ENCODE measurements at places on chromosomes 4 and X. TPM values are rescaled to one million over a fixed set of nuclear protein-coding genes. Genes with fewer than 3 reads are reported as not detected.

Gene PDGFRA
- 138 TPM for total RNA-seq

Gene PDLIM3
- 52.5 TPM for total RNA-seq

Gene DDX60
- 15.0 TPM for total RNA-seq

Gene TCP11X2
- total RNA-seq, result not detected

Gene PASD1
- total RNA-seq, result not detected

Gene GPRASP3
- 8.4 TPM for total RNA-seq

Gene NAP1L2
- 1.3 TPM for total RNA-seq

Gene NHS
- 6.6 TPM for total RNA-seq

Gene IL21
- not detected for total RNA-seq

Gene HPSE
- total RNA-seq, result 3.9 TPM

Gene RADX
- 2.8 TPM for total RNA-seq

Gene SLC9B2
- 10.7 TPM for total RNA-seq

Gene TRPC5OS
- not detected for total RNA-seq

Gene ETDB
- not detected for total RNA-seq

Gene EFHC2
- 1.6 TPM for total RNA-seq

Gene SMIM43
- 0.30 TPM for total RNA-seq

Gene DCLK2
- 11.7 TPM for total RNA-seq

Gene ADGRG4
- not detected for total RNA-seq

Gene GRIA3
- total RNA-seq, result 7.3 TPM

Gene ASB5
- total RNA-seq, result 18.6 TPM

Gene FOXP3
- not detected for total RNA-seq

Gene CTAG2
- not detected for total RNA-seq

Gene TNIP2
- total RNA-seq, result 12.4 TPM

Gene WDR1
- 90.7 TPM for total RNA-seq

Gene NPY1R
- 5.6 TPM for total RNA-seq

Gene SPIN2B
- total RNA-seq, result 10.9 TPM

Gene IQSEC2
- 6.6 TPM for total RNA-seq

Gene ARMCX4
- 13.5 TPM for total RNA-seq

Gene CSAG3
- total RNA-seq, result not detected

Gene AFF2
- 5.9 TPM for total RNA-seq

Data from skin of body (tissue), 3 donors.